ENCODE measurements at places on chromosomes 13 and 19. TPM values are rescaled to one million over a fixed set of nuclear protein-coding genes. Genes with fewer than 3 reads are reported as not detected.

DNA sequence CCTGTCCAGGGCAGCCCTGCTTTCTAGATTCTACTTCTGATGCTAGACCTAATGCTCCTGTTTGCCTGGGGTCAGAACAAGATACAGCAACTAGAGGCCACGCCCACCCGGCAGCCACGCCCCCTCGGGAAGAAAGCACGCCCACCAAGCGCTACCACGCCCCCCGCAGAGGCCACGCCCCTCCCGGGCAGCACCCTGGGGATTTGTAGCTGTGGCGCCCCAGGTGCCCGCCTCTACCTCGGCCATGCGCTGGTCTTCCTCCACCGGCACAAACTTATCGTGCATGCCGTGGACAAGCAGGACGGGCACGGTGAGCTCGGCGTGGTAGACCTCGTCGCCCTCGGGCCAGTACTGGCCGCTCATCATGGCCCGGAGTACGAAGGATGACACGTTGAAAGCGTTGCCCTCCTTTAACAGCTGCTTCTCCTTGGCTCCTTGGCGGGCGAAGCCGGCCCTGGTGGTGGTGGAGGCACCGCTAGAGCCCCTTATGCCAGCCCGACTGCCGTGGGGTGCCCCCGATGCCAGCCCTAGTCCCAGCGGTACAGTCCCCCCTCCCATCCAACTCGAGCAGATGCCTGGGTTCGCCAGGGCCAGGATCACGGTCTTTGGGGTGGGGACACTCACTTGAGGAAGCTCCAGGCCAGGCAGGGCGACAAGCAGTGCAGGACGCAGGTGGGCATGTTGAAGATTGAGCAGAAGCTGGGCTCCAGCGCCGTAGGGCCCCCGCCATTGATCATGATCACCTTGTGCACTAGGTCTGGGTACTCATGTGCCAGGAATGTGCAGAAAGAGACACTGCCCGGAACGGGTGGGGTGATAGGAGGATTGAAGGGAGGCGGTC is 9.0 kb downstream of the ABHD8 start:
- H3K36me3 ChIP-seq: no peaks in the 10 kb centered on the region
- no peak overlapping the region for H3K4me3 ChIP-seq
- no peaks in the 10 kb centered on the region for H3K27me3 ChIP-seq

TMEM272 gene
- not detected for total RNA-seq

- H3K27ac ChIP-seq: peak overlapping the region; percentile 70
- H3K4me3 ChIP-seq: no peak overlapping the region
- DNase-seq: no peak
- no peaks in the 10 kb centered on the region for H3K27me3 ChIP-seq
- H3K36me3 ChIP-seq: peaks cover 12% of the 10 kb centered on the region
Observed at GRCh38 chr13:110521296-110521680, 40.2 kb downstream of the RAB20 start.

DNA sequence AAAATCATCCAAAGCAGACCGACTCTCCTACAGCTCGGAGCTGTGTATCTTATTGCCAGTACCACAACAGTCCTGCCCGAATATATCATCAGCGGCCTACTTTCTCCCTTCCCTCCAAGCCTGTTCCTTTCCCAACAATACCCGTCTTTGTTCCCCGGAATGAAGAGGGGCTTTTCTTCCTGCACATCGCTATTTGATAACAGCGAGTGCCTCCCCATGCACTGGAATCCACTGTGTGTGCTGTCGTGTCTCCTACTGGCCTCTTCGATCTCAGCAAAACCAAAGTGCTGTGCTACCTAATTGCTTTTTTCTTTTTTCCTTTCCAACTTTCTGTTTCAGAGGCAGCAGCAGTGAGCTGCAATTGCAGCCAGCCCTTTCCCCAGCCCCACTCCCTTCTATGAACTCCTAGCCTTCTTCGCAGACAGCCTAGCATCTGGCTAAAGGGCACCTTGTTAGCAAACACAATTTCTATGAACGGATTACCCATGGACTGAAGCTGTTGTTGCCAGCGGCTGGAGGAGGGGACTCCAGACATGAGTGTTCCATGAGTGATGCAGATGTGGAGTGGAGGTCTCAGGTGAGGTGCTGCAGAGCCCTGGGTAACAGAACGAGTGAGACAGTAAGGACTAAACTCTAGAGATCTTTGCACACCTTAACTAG is 43.4 kb downstream of the EFNB2 start:
- H3K4me1 ChIP-seq: no peaks in the 10 kb centered on the region
- H3K27me3 ChIP-seq: no peaks in the 10 kb centered on the region
- H3K4me3 ChIP-seq: no peak overlapping the region
- H3K36me3 ChIP-seq: no peaks in the 10 kb centered on the region
